ENCODE measurements at places on chromosomes 2 and 18.

GRCh38 chr2:62787386-62787785, 81.9 kb downstream of the EHBP1 start:
- DNase-seq = no peak

GRCh38 chr18:29726646-29727045, 1315.9 kb downstream of the DSC3 start:
- no peak for DNase-seq

DNA sequence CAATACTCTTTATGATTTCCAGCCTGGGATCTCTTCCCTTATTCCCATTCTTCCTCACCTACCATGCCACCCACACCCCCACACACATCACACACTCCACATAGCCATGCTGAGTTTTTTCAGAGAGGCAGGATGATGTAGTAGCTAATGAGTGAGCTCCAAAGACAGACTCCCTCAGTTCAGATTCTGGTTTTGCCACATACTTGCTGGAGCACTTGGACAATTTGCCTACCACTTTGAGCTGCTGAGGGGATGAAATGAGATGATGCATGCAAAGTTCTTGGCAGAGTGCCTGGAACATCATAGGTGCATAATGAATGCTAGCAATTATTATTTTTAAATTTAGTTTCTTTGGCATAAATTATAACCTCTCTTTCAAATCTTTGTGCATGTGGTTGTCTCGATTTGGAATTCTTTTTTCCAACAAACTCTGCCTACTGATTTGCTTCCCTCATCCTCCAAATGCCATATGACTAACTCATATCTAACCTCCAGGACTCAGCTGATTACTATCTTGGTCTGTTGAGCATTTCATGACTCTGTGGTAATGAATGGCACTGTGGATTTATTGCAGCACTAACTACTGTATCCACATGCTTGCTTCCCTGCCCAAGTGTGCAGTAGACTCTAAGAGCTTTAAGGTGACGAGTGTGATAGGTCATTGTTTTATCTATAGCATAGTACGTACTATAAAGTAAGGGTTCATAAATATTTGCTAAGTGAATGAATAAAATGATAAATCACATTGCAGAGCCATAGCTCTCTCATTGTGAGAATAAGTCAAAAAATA, 99.1 kb downstream of the TACR1 start:
- no peak for DNase-seq

DNA sequence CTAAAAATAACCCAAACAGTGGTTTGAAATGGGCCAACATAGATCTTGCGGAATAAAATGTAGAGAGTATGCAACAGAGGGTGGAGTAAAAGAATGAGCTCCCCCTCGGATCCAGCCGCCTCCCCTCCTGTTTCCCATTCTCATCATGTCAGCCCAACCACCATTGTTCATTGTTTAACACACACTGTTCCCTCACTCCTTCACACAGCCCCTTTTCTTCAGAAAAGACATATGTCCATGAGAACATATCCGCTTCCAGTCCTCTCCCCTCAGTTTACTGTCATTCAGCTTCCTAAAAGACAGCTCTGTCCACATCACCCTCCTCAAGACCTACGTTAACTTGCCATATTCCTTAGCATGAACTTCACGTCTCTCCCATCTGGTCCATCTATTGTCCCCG, 62.9 kb upstream of the SERTAD2 start:
- DNase-seq = peak; percentile 12

GRCh38 chr2:231926761-231927565, 767 bp upstream of the NPPC start:
- peak; percentile 12 for DNase-seq

DNA sequence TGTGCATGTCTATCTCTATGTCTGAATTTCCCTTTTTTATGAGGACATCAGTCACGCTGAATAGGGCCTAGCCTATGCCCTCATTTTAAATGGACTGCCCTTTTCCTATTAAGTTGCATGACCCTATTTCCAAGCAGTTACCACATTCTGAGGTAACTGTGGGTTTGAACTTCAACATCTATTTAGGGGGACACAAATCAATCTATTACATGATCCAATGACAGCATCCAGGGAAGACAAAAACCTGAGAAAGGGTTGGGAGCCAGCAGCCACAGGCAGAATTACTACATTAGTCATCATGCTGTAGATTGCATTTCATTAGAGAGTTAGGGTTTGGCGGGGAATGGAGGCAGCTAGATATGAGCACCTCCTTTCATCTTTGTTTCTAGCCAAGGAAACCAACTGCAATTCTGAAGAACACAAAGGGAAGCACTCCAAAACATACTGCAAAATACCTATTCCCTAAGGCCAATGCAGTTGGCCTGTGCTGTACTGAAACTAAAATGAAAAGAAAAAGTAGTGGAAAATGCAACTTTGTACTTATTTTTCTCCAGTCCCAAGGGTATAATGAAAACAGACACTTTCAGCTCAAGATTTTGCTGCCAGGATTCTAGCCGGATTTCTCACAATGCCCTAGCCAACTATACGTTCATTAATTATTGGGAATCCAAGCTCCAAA, 40.4 kb upstream of the C1D start:
- DNase-seq = no peak

GRCh38 chr2:204177977-204178522, 241.5 kb downstream of the ICOS start:
- DNase-seq = no peak

DNA sequence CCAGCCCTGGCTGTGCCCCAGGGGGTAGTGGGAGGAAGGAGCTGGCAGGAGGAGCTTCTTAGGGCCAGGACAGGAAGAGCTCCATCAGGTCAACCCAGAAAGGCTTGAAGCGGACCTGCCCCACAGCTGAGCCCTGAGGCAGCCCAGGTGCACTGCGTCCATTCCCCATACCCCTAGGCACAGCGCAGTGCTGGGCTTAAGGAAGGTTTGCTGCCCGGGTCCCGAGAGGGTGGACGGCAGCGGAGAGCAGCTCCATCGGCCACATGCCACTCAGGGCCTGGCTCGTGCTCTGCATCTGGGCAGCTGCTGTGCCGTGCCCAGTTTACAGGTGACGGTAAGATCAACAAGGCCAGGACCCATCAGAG, 26.4 kb downstream of the DNMT3A start:
- no peak for DNase-seq

DNA sequence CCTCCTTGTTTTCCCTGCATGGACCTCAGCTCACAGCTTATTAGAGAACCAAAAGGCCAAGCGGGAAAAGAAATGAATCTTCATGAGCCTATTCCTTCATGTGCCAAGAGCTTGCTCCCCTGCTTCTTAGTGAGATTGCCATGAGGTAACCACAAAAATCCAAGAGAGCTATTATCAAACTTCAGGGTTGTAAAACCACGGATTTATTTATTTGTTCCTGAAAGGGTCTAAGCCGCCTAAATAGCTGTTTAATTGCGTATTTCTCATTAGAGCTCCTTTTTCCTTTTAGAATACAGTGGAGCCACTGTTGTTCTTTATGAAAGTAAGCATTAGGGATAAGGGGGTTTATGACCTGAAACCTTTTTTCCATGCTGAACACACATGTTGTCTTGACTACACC, 58.0 kb downstream of the SRD5A2 start:
- DNase-seq = no peak

DNA sequence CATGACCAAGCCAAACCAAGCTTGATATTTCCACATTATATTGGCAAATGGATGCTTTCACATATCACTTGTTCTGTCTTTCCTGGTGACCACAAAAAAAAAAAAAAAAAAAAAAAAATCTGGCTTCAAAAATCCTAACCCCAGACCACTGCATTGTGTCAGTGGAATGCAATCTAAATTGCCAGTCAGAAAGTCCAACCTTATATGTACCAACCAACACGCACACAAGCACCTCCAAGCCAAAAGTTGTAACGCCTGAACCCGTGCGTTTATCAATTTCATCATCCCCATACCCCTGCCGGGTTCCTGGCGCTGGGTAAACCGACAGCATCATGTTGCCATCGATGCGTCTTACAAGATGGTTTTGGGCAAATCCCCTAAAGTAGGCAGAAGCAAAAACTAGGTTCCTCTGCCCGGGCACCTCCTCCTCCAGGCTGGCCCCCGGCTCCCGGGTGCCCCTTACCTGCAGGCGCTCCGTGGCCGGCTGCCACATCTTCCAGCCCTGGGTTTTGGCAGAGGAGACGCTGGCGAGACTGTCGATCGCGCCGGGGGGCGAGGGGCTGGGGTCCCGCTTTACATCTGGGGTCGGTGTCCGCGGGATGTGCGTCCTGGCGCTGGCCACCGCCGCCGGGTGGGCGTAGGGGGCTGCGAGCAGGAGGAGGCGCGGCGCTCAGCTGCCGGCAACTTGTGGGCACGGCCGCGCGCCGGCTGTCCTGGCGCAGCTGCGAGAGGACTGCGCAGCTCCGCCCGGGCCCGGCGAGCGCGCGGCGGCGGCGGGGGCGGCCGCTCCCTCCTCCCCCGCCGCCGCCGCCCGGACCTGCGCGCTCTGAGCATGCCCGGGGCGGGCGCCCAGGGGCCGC, at the start of gene PID1:
Gene PID1 (minus strand): TSS at position 737 of the 860 bp plus-strand sequence. CDS start 244 bp downstream, at position 493.
- peak; percentile 78 for DNase-seq

GRCh38 chr2:76478266-76479035, 767.7 kb upstream of the GCFC2 start:
- DNase-seq = no peak

GRCh38 chr2:191204433-191204832, 40.8 kb upstream of the MYO1B start:
- no peak for DNase-seq

DNA sequence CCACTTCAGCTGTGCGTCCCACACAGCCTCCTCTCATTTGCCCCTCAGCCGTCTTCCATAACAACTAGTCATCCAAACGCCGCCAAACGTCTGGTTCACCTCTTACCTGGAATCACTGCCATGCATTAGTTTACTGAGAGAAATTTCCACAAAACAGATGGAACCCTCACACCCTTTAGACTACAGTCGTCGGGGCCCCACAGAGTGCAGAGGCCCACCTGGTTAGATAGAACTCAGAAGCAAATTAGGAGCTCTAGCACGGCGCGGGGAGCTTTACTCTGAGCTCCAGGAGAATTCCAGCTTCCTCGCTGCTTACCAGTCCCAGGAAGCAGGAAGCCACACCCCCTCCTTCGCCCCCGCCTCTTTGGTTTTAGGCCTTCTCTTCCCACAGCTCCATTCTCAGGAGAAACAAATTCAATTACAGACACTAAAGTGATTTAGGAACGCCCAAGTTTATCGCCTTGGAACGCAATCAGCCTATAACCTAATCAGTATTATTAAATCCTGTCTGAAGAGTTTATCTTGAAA, 9.4 kb downstream of the RNU2-63P start:
- no peak for DNase-seq

- DNase-seq = no peak
Observed at GRCh38 chr2:75503048-75503607, 57.6 kb downstream of the EVA1A start.

DNA sequence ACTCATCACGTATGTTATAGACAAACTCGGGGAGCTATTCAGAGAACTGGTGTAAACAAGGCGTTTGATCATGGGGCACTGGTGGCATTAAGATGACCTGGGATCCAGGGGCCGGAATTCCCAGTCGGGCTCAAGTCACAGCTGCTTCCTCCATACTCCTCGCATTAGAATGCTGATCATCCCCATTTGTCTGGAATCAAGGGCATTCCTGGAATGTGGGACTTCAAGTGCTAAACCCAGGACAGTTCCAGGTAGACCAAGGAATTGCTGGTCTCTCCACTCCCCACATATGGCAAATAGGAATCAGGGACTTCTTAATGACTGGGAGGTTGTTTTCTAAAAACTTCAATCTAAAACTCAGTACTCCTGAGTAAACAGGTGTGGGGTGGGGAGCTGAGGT, 355.7 kb upstream of the RAB6C start:
- no peak for DNase-seq

DNA sequence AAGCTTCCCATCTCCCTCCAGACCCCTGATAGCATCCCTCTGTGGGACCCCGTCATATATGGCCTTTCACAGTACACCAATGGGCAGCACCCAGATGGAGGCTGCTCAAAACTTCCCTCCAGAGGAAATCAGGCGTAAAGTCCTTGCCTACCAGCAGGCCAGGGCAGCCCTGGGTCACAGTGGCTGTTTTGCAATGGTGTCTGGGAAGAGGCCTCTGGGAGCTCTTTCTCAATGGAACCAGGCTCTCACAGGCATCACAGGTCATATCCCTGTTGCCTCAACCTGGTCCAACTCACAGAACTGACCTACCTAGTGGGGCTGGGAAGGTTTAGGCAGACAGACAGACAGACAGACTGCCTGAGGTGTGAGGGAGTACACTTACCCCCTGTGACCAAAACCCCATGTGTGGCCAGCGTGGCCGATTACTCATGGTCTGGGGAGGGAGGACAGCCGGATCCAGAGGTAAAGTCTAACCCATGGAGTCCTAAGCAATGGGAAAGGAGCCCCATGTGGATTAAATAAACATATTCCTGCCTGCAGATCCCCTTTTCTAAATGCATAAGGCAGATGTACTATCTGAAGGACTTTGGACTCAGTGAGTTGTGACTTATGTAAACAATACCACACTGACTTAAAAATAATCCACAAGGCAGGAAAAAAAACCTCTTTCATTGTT, 58.2 kb downstream of the BCL2L11 start:
- no peak for DNase-seq

GRCh38 chr18:11658019-11658418, 31.0 kb upstream of the GNAL start:
- no peak for DNase-seq

- no peak for DNase-seq
Observed at GRCh38 chr2:198615972-198616371, 811.6 kb downstream of the PLCL1 start.

DNA sequence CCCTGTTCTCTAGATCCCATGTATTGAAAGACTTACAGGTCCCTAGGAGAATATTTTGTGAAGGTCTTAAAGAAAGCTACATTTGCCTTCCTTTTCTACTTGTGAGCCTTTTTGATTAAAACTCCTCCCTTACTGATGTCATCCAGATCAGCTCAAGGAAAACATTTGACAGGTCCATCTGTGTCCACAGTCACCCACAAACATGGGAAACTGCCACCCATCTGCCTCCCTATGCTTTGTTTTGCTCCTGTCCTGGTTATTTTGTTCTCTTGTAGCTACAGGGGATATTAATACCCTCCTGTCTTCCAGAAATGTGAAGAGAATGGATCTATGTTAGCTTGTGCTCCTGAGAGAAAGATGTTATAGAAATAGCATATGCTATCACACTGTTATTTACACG, 203.6 kb upstream of the GALNT5 start:
- no peak for DNase-seq

GRCh38 chr18:27704736-27705361, 472.1 kb downstream of the CDH2 start:
- no peak for DNase-seq
